ENCODE measurements at places on chromosomes 1 and 21.
A peak's percentile ranks its signal among the peaks of the same experiment; 100 is the strongest.

DNA sequence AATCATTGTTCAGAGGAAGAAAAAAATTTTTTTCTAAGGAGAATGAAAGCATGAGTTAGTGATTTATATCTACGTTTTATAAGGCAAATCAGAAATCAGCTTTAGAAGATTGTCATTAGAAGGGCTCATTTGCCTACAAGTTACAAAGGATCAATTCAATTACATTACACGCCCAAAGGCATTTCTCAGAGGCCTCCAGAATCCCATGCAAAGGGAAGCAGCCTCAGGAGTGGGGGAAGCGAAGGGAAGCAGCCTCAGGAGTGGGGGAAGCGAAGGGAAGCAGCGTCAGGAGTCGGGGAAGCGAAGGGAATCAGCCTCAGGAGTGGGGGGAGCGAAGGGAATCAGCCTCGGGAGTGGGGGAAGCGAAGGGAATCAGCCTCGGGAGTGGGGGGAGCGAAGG lies 206.2 kb downstream of the GREM2 start:
- DNase-seq: no peak

DNA sequence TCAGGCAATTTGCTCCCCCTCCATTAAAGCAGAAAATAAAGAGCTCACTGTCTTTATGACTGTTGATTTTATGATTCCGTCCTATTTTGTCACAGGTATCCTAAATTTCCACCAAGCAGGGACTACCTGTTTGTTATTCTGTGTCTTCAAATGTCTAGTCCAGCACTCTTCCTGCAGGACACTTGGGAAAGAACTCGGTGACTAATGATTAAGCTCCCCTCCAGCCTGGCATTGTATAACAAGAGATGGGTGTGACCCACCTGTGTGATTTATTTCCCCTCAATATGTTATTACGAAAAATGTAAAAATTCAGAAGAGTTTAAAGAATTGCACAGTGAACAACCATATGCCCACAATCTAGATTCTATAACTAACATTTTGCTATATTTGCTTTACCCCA lies 42.9 kb upstream of the LRRN2 start:
- no peak for DNase-seq

DNA sequence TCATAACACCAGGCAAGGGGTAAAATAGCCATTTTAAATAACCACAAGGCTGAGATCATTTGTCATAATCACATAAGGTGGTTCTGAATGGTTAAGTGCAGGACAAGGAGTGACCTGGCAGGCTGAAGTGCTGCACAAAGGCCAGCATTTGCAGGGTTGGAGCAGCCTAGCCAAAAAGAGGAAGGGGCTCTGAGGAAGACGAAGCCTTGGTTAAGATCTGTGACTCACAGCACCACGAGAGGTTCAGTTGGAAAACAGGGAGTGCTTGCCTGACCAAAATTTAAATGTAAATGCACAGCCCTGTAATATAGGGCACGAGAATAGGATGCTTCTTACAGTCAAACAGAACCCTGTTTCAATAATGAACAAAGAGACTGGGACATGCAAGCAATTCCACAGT lies 12.1 kb downstream of the ATP5PF start:
- no peak for DNase-seq

DNA sequence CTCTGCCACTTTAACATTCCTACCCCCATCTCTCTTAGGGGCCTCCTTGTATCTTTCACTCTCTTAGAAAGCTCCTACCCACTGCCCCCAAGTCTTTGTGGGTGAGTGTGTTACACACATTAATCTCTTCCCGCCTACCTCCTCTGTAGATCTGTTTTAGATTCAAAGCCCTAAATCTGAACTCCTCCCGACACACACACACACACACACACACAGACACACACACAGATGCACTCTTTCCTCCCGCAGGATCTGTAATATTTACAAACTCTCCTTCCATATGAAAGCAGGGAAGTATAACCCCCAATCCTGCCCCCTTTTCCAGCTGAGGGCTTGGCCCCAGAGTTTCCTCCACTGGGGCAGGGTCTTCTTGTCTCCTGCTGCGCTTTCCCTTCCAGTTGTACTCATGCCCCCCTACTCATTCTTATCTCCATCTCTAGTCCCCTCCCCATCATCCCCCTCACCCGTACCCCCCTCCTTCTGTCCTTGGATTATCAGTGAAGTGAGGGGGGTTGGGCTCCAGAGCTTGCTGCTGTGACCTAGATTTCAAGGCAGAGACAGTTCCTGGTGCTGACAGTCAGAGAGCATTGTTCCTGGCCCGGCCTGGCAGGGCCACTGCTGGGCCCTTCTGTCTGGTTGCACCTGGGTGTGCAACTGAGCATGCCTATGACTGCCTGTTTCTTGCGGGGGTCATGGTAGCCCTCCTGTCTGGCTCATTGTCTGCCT lies 4.3 kb downstream of the PEA15 start:
- no peak for DNase-seq

GRCh38 chr1:26066857-26067256 lies 573 bp downstream of the TRIM63 start:
- DNase-seq: no peak

- no peak for DNase-seq
These were observed 52.8 kb downstream of the DUSP10 start for GRCh38 chr1:221689138-221689537.

- DNase-seq: peak; percentile 75
These were observed 648 bp downstream of the ATP1A1 start for GRCh38 chr1:116373431-116374352.

DNA sequence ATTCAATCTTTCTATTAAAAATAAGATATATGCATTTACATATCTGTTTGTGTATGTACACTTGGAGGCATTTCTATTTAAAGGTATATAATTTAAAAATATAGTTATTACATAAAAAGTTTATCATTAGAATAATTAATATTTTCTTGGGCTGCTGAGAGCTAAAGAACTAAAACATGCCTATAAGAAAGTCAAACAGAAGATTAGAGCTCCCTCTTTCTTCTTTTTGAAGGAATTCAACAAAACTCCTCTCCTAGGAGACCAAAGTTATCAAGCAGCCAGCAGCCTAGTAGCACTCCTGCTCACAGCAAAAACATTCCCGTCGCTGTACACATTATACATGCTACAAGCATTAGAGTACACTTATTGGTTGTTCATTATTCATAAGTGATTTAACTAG lies 216.4 kb downstream of the VAV3 start:
- DNase-seq: no peak

- no peak for DNase-seq
These were observed 57.3 kb downstream of the DRAM2 start for GRCh38 chr1:111082421-111083203.

DNA sequence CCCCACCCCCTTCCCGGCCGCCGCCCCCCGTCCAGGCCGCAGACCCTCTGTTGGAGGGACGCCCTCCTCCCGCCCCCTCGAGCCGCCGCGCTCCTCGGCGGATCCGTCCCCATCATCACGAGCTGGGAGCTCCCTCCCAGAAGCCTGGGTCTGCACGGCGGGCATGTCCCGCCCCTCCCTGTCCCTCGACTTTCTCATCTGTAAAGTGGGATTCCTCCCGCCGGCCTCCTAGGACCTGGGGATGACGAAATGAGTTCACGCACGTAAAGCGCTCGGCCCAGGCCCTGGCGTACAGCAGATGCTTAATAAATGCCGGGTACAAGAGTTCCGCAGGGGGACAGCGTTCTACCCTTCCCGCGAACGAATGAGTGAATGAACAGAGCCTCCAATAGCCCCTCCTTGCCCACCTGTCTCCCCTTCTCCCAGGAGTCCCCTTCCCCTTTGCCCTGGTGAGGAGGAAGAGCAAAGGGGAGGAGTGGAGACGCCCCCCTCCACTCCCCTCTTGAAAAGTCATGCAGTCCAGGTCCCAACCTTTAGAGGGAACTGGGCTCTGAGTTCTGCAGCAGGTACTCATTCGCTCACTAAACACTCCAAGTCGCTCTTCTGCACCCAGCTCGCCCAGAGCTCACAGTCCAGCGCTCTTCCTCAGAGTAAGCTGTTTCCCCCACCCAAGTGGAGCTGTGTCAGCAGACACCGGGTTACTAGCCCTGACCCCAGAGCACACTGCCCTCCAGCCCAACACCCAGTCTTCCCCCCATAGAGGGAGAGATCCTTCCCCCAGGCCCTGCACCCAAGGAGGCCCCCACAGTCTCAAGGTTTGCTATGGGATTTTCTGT lies 16.8 kb downstream of the RAP1GAP start:
- no peak for DNase-seq

- no peak for DNase-seq
These were observed 7.1 kb downstream of the SLC37A1 start for GRCh38 chr21:42520628-42521253.

DNA sequence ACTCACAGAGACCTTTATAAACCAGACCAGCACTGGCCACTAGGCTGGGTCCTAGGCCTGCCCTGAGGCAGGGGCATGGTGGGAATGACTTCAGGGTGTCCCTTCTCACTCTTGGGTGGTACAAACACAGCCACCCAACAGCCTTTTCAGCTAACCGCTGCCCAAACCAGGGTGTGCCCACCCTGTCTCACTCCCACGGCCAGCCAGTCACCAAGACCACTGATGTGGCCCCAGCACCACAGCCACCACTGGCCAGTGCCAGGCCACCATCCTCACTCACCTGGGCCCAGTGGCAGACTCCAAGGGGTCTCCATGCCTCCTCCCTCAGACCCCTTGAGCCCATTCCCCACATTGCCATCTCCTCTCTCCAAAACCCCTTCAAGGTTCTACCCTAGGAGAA lies 27.8 kb downstream of the TAS1R2 start:
- no peak for DNase-seq

DNA sequence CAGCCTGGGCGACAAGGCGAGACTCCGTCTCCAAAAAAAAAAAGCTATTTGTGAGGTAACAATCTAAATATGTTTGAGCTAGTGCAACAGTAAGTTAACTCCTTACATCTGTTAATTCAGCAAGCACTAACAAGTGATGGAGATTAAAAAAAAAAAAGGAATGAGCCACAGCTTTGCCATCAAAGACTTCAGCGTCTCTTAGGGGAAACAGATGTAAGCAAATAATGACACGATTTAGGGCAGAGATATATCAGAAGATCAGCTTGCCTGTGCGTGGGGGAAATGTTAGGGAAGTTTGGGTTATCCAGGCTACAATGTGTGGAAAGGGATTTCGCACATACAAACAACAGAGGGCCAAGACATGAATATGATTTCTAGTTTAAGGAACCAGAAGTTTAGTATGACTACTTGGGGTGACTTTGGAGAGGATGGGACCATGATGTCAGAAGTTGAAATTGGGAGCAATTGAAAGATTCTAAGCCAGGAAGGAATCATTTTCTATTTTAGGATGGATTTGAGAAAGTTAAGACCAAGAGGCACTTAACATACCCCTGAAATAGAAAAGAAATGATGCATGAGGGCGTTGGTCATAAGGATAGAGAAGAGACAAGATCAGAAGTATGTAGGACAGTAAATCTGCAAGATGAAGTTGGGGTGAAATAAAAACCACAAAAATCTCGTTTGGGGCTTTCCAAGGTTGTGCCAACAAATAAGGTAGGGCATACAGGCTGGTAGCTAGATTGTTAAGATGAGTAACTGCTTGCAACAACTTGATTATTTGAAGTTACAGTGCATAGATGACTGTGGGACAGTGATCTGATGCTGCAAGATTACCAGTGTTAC lies 2.4 kb upstream of the BRWD1 start:
- no peak for DNase-seq

DNA sequence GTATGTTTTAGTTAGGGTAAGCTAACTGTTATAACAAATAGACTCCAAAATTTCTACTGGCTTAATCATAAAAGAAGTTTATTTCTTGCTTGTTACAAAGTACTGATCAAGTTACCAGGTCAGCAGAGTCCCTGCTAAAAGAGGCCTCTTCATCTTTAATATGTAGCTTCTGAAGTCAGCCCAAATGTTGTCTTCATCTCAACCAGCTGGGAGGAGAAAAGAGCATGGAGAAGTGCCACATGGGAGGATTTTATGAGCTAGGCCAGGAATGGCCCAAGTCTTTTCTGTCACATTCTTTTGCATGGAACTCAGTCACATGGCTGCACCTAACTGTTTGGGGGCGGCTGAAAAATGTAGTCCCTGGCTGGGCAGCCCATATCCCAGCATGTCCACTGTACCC lies 63.2 kb upstream of the APOBEC4 start:
- no peak for DNase-seq

DNA sequence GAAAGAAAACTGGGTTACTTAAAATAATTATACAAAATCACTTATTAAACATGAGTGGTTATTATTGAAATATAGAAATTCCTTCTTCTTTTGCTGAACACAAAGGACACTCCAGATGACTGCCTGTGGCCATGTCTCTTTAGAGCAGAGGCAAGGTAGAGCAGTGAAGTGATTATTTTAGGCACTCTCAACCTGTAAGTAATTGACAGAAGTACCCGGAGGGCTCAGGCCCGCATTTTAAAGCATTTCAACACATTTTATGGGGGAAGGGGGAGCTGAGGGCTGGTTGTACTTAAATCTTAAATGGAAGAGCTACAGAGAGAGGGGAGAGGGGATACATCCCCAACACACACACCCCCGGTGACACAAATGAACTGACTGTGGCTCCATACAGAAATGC lies 10.2 kb downstream of the OSCP1 start:
- no peak for DNase-seq

- DNase-seq: no peak
These were observed 1112.3 kb downstream of the KCNT2 start for GRCh38 chr1:195495720-195496635.

DNA sequence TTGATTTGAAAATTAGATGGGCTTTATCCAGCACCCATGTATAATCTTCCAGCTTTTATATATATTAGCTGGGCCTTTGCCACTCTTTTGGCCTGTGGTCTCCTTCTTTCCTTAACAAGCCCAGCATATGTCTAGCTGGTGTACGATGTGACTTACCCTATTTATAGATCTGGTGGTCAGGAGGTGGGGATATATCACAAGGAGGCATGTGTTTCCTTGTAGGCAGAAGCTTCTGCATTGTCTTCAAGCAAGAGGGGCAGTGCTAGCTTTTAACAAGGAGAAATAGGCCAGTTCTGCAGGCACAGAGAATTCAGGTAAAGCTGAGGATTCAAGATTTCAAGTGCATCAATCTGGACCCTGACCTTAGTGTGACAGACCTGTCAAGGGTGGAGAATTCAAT lies 38.0 kb upstream of the DNASE2B start:
- no peak for DNase-seq

GRCh38 chr1:100265562-100265930 lies 470 bp upstream of the RTCA start:
- no peak for DNase-seq

DNA sequence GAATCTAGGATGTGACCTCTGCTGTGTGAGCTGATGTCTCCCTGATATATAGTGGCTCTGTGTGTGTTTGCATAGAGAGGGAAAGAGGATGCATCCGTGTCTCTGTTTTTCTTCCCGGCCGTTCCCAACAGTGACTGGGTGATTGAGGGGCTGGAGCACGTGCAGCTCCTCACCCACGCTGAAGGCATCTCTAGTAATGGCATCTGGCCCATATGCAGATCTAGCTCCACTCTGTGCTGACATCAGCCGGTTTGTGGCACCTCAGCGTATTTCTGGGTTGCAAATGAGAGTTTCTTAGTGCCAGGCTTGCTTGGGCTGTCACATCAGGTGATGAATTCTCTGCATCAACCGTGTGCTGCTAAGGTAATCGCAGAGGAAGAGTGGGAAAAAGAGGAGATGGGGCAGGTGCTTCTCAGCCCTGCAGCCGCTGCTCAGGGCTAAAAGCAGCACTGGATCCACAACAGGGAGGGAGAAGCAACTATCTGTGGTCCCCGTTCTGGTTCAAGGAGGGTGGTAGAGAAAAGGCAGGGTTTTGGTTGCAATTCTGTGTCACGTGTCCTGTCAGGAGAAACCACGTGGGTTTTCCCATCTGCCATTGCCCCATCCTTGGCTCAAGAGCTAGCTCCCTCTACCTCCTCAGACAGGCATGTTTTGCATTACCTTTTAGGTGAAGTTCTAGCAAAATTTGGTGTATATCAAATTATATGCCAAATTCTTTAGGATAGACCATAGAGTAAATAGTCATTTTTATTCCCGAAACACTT lies 282.9 kb downstream of the PBX1 start:
- no peak for DNase-seq

All from T-helper 2 cell (primary cell).